ENCODE measurements at places on chromosomes 12 and 14.

- DNase-seq: no peak
Observed at GRCh38 chr12:86929962-86930361, 673.8 kb upstream of the MGAT4C start.

DNA sequence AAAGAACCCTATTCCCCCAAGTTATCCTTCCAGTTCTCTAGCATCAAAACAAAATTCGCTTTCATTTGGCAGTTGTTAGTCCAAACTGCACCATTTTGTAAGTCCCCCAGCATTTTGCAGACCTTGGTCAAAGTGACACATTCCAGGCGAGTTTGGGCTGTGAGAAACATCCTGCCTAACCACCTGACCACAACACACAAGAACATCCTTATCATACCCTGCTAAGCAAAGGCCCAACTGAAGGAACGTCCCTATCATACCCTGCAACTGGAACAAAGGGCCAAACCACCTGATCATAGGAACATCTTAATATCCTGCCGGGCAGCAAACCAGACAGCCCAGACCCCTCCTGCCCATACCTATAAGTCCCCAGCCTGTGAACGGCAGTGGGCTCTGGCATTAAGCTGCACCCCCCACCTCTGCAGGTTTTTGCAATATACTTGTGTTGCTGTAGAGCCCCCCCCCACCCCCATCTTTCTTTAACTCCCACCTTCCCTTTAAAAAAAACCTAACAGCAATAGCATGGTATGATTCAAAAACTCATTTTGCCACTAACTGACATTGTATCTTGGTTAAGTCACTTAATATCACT lies 2.7 kb downstream of the PCNX4 start:
- peak; percentile 21 for DNase-seq

DNA sequence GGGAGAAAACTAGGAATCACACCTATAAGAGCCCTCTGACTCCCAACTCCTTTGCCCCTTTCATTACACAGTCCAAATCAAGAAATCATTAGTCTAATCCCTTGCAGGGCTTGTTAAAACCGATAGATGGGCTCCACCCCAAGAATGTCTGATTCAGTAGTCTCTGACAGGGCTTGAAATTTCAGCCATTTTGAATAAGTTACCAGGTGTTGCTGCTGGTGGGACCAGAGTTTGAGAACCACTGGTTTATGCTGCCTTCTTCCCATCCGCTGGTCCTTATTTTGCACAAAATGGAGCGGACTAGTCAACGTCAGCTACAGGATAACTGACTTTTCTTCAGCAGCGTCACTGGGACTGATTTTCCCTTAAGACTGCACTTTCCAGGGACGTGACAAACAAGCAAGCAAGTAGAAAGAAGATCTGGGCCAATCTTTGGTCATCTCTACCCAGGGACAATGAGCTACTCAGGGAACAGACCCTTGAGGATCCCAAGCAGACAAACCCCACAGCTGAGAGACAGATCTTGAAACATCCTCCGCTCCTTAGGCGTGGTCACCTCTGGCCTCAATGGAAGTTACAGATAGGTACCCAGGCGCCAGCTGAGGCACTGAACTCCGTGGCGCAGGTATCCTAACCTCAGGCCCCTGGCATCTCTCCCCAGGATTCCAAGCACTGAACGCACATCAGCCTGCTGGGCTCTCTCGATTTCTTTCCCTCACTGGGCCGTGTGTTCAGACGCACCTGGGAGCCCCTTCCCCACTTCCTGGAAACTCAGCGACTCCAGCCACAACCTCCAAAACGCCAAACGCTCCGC lies 900 bp downstream of the KCTD10 start:
- DNase-seq: no peak

DNA sequence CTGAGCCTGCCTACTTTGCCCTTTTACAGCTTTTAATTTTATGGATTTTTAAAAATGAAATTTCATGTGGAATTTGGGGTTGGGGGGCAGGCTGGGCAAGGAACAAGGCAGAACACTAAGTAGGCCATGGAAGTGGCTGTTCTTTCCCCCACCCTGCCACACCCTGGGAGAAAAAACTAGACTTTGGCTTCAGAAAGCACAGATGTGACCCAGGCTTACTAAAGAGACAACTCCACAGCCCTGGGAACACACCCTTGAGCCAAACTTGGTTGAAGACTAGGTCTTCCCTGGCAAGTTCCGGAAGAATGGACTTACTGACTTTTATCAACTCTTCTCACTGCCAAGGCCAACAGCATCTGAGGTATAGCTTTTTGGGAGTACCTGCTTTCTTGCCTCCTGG lies 40.3 kb downstream of the BAZ2A start:
- DNase-seq: no peak

DNA sequence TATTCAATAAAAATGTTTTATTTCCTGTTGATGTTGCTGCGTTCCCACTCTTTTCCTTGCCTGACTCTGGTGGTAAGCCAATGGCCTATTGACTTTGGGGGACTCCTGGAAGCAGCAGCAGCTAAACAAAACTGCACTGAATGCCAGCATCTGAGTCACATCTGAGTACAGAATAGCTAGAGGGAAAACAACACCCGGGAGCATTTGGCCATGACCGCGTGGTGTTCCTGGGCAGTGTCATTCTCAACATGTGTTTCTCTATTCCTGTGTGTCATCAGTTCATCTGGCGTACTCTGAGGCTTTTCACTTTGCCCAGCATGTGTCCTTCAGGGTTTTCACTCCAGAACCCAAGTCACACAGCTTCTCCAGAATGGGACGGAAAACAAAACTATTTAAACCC lies 238.8 kb downstream of the PAWR start:
- DNase-seq: no peak

DNA sequence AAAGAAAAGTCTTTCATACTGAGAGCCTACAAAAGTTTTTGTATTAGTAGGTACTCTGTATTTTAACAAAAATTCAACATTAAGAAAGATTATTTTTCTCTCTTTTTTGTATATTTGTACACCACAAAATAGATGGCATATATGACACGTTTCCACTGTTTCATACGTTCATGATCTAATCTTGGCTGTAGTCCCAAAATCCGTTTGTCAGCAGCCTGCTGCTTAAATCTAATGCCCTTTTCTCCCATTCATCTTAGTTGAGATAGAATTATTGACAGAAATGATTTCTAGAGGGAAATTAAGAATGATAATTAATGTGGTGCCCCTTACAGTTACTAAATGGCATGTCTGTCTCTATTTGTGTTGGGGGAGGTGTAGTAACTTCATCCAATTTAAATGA lies 140.7 kb upstream of the NOVA1 start:
- no peak for DNase-seq

DNA sequence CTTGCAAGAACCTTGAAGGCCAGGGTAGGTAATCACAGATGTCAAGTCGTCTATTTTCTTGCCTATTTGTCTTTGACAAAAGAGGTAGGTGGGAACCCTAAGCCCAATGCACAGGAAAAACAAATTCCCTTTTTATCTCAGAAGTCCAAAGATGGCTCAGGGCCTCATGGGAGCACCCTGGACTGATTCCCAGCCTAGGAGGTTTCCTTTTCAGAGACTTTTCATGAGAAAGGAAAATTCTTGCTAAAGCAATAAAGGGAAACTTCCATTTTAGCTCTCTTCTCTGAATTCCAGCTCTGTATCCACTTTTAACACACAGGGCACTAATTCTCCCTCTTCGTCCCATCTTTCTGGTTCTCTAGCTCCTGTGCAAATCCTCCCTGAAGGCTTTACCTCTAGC lies 1.2 kb downstream of the ZNF641 start:
- no peak for DNase-seq

DNA sequence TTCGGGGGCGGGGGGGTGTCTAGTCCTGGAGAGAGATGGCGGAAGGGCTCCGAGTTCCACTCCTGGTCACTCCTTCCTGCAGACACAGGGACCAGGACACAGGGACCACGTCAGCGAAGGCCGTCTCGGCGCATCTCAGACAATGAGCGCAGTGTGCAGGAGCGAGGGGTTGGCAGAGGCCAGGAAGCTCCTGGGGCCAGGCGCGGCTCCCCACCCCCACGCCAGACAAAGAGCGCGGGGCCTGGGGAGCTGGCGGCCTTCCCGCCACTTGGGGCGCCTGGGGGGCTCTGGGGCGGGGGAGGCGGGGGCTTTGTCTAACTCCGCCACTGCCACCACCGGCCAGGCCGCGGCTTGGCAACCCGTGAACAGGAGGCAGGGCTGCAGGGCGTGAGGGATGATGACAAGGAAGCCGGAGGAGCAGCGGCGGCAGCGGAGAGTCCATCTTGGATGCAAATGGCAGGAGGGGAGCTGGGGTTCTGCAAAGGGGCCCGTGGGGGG lies 2.2 kb downstream of the CDK2AP1 start:
- no peak for DNase-seq

DNA sequence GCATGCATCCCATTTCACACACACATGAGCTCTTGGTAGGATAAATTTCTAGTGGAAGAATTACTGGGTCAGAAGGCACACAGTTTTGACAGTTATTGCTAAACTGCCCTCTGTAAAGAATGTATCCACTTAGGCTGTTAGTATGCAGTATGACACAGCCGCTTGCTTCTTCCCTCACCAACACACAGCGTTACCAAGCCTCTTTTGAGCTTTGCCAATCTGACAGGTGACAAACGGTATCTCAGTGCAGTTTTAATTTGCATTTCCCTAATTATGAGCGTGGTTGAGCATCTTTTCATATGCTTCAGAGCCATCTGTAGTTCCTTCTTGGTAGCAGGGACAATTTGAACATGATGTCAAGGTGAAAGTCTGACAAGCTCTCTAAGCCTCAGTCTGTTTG lies 42.9 kb downstream of the HRK start:
- no peak for DNase-seq

DNA sequence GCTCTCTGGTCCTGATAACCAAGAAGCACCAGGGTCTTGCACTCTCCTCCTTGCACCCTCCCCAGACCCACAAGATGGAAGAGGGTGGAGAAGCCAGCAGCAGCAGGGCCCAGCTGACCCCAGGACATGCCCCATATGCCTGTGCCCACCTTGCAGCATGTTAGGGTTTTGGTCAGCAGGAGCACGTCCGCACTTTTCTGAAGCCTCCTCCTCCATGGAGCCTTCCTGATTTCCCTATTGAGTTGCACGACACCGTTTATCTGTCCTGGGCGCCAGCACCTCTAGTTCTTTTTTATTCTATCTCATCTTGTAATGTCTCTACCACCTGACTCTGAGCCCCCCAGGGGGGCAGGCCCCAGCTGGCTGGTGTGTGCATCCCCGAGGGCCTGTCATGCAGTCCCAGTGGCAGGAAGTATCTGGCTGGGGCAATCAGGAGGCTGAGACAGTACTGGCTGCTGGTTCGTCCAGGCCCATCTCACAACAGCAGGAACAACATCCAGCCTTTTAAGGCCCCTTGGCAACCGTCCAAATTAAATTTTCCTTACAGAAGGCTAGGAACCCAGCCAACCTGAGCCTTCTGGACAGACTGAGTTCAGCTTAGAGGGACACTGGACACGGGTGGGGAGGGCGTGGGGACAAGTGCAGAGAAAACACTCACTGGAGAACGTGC lies 39.6 kb downstream of the CCDC85C start:
- DNase-seq: no peak

- DNase-seq: peak; percentile 46
Observed at GRCh38 chr12:111451649-111452129, 46.0 kb downstream of the SH2B3 start.

DNA sequence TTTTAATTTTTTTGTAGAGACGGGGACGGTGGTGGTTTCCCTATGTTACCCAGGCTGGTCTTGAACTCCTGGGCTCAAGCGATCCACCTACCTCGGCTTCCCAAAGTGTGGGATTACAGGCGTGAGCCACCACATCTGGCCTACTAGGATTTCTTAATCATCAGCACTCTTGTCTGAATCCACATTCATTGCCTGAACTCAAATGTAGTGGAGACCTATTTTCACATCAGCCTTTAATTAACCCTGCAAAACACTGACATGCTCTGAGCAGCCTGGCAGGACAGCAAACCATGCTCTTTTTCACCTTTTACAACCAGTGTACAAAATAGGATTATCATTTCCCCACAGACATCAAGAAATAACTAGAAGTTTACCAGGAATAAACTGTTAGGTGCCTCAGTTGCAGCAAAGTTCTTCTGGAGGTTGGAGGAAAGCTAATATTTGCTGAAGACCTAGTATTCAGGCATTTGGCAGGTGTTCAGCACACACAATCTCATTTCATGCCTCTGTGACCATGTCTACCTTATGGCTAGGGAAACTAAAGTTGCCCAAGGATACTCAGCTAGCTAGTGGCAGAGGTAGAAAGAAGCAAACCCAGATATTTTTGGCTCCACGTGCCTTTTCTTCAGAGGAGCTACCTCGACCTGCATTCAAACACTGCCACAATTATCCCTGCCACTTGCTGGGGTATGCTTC lies 37.7 kb downstream of the CFL2 start:
- no peak for DNase-seq

- DNase-seq: no peak
Observed at GRCh38 chr14:31068235-31068634, 42.1 kb upstream of the STRN3 start.

DNA sequence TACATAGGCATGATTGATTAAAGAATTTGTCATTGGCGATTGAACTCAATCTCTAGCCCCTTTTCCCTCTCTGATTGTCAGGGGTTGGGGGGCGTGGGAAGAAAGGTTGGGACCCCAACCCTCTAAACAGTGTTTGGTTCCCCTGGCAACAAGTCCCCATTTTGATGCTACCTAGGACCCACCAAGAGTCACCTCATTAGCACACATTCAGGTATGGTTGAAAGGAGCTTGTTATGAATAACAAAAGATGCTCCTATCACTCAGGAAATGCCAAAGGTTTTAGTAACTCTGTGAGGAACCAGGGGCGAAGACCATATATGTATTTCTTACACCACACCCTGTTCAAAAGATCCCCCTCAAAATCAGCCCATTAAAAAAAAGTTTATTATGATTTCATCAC lies 14.3 kb downstream of the RNF212B start:
- no peak for DNase-seq

- DNase-seq: no peak
Observed at GRCh38 chr14:100786131-100786530, 39.8 kb upstream of the MEG3 start.

- DNase-seq: no peak
Observed at GRCh38 chr14:64763801-64764621, 59.8 kb downstream of the PLEKHG3 start.

DNA sequence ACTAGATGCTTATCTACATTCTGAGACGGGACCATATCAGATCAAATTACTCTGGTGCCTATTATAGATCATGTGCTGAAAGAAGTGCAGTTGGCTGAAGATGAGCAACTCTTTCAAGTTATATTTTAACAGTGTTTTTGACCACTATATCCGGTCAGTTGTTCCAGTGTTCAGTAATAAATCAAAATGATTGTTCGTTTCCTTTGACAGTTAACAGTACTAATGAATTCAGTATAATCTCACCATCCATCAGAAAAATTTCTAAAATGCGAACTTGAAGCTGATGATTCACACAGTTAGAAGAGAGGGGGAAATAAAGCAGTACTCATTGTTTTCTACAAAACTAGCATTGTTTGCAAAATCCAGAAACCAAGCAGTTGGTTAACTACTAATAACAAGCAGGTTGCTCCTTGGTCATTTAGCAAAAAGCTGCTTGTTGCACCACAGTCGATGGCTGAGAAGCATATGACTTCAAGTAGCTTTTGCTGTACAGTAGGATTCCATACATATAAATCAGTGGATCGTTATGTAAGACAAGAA lies 2.3 kb downstream of the RPS6KA5 start:
- DNase-seq: no peak

GRCh38 chr12:52726451-52726850 lies 23.1 kb upstream of the KRT77 start:
- DNase-seq: no peak
